ENCODE measurements at places on chromosomes 13 and 19.

- DNase-seq: no peak
Measured at GRCh38 chr19:10378124-10378523, 2.2 kb downstream of the TYK2 start.

GRCh38 chr13:48402325-48402932 is 10.5 kb downstream of the LPAR6 start:
- no peak for DNase-seq

DNA sequence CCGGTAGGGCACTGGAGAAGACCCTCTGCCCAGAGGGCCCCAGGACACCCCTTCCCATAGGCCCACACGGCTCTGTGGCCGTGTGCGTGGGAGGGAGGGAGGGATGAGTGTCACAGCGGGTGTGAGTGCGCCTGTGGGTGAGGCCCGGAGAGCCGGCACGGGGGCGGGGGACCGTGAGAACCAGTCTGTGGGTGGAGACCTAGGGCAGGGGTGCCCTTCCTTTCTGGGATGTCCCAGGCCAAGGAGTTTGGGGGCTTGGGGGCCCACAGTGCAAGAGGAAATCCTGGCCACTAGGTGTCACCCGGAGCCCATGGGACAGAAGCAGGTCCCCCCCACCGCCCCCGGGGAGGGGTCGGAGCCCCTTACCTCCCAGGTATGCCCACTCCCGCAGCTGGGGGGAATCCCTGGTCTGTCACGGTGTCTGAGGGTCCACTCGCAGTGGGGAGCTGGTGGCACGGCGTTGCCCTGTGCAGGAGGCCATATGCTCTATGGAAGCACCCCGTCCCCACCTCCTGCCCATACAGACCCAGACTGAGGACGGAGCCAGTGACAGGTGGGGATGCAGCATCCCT is 16.0 kb upstream of the SLC7A10 start:
- peak; percentile 39 for DNase-seq

GRCh38 chr19:43526884-43527859 is at the start of gene ETHE1:
TSS of gene ETHE1 (minus strand) at chr19:43527201. CDS start at chr19:43527177, 24 bp downstream.
- peak; percentile 75 for DNase-seq
